Stimulated activated naive B cell treated with anti-CD40 and anti-IgM and Interleukin-4, amounts not matched to agents 10 μg/mL and 1 μg/mL and 100 μg/mL, for 72 hours (primary cell): ENCODE measurements at places on chromosomes 4 and X.
A peak's percentile ranks its signal among the peaks of the same experiment; 100 is the strongest.

GRCh38 chrX:72003811-72004750 is 93.4 kb downstream of the NHSL2 start:
- no peak for DNase-seq

GRCh38 chr4:74990276-74990875 is 57.5 kb downstream of the PARM1 start:
- DNase-seq: no peak

DNA sequence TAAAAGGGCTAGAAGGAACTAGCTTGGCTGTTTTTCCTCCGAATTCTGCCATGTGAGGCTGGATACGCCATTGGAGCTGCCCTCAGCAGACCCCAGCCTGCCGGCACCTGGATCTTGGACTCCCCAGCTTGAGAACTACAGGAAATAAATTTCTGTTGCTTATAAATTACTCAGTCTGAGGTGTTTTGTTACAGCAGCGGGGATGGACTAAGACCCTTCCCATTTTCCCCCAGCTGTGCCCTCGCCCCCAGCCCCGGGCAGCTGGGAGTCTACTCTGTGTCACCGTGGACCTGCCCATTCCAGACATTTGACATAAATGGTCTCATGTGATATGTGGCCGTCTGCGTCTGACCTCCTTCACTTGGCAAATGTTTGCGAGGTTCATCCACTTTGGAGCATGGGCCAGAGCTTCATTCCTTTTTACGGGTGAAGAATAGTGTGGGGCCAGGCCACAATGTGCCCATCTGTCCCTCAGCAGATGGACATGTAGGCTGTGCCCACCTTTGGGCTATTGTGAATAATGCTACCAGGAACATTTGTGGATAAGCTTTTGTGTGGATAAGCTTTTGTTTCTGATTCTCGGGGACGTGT is 30.7 kb upstream of the SPON2 start:
- peak; percentile 0 for DNase-seq

DNA sequence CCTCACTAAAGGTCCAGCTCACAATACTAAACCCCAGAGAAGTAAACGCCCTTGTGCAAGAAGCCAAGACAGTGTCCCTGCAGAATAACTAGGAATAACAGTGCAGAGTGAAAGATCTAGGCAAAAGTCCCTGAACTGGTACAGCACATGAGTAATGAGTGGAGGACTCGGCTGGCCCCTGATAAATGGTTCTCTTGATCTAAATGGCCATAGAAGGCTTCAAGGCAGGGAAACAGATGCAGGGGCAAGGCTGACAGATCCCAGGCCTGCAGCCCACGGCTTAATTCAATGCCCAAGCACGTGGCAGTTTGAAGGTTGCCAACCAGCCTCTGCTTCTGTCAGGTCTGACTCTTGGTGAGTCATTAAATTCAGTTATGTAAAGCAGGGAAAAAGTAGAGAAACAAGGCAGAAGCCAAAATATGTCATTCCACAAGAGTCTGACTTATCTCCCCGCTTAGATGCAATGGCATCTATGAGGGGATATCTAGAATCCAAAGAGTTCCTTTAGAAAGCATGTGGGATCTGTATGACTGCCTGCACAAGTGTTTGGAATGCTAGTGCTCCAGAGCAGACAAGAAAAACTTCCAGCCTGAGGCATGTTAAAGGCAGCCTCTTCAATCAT is 121.3 kb downstream of the PRDM5 start:
- no peak for DNase-seq

- DNase-seq: no peak
Observed at GRCh38 chr4:120855307-120856001, 67.1 kb downstream of the PRDM5 start.

DNA sequence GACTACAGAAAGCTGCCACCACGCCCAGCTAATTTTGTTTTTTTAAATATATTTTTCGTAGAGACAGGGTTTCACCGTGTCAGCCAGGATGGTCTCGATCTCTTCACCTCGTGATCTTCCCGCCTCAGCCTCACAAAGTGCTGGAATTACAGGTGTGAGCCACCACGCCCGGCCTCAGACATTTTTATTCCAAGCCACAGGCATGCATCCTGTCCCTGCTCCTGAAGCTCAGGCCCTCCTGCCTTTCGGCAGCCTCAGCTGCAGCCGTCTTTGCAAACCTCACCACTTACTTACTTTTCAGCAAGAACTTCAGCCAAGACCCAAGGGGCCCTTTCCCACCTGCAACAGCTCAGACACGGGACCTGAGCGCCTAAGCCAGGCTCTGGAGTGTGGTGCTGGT is 26.0 kb downstream of the FAM53A start:
- DNase-seq: no peak
